Esophagus muscularis mucosa (tissue), 4 donors: ENCODE measurements at places on chromosomes 6 and 20. TPM values are rescaled to one million over a fixed set of nuclear protein-coding genes. Genes with fewer than 3 reads are reported as not detected.
A peak's percentile ranks its signal among the peaks of the same experiment; 100 is the strongest.

DNA sequence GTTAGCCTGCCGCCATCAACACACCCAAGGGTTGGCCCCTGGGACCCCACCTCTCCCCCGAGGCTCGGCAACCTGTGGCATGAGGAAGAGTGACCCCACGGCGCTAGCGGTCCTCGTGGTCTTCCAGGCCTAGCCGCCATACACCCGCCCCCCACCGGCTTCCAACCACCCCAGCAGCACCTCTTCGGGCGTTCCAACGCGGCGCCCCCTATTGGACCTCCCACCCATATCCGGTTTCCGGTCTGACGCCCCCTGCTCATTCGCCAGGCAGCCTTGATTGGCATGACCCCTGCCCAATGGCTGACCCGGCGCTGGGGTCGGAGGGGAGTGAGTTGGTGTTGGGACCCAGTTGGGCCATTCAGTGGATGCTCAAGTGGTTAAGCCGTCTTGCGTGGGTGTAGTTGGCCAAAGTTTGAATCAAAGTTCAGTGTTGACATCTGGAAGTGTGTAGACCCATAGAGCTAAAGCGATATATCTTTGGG, at the start of gene GNAS-AS1:
TSS of gene GNAS-AS1 (minus strand) at position 210 of the 482 bp plus-strand sequence.
- DNase-seq: no peak

DNA sequence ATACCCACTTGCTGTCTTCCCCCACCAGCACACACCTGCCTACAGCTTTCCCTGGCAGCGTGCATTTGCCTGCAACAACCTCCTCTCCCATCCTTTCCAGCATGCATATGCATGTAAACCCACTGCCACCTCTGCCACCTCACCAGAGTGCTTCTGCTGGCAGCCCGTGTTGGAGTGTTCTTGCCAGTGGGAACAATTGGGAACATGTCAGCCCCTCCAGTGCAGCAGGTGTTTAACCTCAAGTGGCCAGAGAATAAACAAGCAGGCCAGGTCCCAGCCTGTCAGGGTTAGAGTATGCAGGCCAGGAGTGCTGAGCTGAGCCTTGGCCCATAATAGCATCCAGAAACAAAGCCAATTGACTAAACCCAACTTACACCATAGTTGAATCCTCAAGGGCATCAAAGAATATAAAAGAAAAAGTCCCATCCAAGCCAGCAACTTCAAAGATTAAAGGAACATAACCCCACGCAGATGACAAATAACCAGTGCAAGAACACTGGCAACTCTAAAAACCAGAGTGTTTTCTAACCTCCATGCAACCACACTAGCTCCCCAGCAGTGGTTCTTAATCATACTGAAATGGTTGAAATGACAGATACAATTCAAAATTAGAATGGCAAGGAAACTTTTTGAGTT, 1212.1 kb upstream of the CITED2 start:
- DNase-seq: no peak

GRCh38 chr6:42038811-42039408, 11.4 kb upstream of the TAF8 start:
- no peak for DNase-seq

Gene OPRM1
- total RNA-seq: 0.66 TPM

Gene TAF8
- total RNA-seq: 16.7 TPM

DNA sequence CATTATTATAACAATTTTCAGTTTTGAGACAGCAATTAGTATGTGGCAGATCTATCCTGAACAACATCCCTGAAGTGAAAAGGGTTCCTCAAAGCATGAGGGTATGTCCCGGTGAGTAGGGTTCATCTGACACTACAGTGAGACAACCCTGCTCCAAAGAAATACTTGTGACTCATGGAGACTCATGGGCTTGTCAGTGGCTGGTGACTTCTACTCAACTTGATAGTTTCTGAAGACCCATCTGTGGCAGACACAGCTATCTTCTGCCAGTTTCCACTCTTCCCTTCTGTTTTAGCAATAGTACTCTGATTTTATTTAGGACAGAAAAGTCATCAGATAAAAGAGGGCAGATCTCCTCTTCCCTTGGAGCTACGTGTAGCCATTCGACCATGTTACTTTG, 41.4 kb downstream of the MAP3K7 start:
- no peak for DNase-seq

DNA sequence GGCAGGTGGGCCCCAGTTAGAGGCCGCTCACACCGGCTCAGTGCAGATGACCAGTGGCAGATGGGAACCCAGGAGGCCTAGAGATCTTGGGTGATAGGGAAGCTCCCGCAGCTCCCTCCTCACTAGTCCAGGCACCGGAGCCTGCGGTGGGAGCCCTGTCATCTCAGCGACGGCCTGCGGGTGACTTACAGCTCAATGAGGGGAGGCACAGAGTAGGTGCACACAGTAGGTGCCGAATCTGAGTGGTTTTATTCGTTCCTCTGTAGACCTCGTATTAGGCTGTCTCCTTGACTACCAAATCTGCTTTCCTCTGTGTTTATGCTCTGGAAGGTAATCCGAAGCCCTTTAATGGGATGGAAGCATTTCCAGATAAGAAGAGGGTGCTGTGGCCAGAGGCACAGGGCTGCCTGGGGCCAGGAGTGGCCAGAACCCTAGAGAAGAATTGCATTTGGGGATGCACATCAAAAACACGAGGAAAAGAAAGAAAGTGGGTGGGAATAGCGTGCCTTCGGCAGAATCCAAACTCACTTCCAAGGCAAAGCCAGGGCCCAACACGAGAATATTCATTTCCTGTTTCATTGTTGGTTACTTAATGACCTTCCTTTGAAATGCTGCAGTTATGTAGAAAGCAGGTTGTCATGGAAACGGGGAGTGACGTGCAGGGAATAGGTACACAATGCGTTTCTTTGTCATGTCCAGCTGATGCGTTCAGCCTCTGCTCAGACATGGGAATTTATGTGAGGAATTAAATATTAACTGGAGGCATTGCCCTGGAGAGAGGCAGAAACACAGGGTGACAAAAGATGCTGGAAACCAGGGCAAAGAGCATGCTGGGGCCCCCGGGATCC, 24.7 kb downstream of the MYT1 start:
- DNase-seq: no peak

GRCh38 chr6:9025228-9025627, 589.9 kb upstream of the SLC35B3 start:
- DNase-seq: no peak

DNA sequence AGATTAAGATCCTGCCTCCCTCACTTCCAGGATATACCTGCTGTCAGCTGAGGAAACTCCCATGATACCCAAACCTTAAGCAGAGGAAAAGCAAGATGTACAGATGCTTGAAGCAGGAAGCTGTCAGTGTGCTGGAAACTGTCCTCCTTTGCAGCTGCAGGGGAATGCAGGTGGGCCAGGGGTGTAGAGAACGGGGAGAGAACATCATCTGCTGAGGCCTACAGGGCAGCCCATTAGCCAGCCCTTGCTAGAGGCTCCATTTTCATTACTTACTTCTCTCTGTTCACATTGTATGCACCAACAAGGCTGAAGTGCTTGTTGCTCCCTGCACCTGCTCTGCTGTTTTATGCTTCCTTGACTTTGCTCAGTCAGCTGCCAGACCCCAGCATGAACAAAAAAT, 119.1 kb downstream of the PRND start:
- DNase-seq: no peak

DNA sequence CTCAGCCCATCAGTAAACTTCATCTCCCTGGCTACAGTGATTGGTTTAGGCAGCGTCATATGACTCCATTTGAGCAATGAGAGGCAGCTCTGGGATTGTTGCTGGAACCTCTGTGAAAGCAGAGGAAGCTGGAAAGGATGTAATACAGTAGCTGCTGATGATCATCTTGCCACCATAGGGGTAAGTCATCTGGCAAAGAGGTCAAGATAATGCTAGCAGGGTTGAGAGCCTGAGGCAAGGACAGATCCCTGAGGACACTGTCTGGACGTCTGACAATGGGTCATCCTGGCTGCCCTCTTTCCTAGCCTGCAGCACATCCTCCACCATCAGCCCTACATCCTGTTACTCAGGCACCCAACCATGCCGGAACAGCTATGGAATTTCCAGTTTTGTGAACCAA, 25.5 kb upstream of the FKBP1A start:
- DNase-seq: no peak

Gene SMOC2
- 130 TPM for total RNA-seq

Gene MEP1A
- total RNA-seq: not detected

DNA sequence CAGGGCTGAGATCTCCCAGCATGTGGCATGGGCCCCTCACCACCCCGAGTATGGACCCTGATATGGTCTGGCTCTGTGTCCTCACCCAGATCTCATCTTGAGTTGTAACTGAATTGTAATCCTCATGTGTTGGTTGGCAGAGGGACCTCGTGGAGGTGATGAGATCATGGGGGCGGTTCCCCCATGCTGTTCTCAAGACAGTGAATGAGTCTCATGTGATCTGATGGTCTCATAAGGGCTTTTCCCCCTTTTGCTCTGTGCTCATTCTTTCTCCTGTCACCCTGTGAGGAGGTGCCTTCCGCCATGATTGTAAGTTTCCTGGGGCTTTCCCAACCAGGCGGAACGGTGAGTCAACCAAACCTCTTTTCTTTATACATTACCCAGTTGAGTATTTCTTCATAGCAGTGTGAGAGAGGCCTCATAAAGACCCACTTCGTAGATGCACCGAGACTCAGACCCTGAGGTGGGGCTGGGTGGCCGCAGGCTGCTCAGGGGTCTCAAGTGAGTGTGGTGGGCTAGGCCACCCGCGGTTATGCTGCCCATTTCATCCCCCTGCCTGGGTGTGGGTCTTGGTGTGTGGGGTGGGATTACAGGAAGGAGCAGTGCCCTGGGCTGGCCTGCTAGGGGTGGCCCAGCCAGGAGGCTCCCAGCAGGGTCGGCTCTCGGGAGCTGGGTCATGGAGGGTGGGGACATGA, 26.2 kb upstream of the GATA5 start:
- DNase-seq: no peak

- no peak for DNase-seq
Observed at GRCh38 chr6:87027021-87027420, 67.9 kb downstream of the CGA start.

Gene NRN1
- 21.9 TPM for total RNA-seq

Gene BMP2
- total RNA-seq: 6.8 TPM

- peak; percentile 60 for DNase-seq
Observed at GRCh38 chr6:163405412-163406309, 8.9 kb upstream of the QKI start.

GRCh38 chr20:34403908-34404307, 40.8 kb downstream of the ITCH start:
- no peak for DNase-seq

DNA sequence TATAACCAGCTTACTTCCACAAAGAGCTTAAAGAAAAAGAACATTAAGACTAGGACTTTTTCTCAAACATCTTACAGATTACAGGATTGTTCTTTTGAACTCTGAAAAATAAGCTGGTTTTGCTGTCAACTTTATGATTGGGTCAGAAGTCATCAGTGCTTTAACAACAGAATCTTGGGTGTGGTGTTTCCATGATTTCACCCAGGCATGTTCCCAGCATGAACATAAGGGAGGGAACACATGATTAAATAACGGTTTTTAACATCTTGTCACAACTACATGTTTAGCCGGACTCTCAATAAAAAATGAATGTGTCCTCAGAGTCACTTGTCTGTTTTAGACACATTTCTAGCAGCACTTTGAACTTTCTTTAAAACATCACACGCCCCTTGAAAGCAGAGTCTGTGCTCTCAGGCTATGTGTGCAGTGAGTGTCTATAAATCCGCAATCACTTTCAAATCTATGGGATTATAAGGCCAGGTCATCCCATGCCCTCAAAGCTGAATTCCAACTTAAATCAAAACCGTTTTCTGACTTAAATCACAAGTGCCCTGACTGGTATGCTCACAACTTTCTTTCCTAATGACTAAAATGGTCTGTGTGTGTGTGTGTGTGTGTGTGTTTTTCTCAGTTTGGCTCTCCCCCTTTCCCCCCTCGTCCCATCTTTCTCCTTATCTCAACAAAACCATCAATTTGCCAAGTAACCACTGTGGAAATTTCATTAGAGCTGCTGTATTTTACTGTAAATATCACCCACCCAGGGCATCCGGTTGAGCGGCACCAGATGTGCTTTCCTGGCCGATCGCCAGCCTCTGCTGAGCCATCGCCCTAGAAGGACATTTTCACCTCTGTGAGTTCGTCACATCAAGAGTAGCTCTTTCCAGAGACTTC, 216.8 kb upstream of the DTNBP1 start:
- no peak for DNase-seq

DNA sequence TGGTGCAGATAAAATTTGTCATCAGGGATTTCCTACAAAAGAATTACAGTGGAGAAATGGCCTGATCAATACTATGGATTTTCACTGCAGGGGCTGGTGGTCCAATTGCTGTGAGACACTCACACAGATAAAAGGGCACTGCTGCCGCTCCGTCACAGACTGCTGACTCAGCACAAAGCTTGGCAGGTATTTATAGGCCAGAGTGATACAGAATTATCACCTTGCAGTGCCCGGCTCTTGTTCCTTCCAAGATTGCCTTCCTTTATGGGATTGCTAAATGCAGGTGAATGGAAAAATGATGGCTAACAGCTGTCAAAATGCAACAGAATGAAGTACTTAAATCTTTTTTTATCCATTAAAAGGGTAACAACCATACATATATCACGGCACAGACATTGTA, 247.8 kb upstream of the ZFP64 start:
- no peak for DNase-seq

DNA sequence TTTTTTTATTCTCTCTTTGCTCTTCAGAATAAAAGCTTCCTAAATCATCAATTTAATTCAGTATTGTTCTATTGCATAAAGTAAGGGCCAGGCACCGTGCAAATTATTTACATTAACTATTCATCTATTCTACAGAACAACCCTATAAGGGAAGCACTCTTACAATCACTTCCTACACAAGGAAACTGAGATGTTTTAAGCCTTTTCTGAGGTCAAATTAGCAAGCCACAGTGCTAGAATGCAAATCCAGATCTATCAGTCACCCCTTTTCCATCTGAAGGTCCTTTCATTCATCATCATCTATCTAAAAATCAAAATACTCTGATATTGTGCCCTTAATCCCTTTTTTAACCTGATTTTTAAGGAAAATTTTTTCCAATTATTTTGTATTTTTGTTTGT, 31.2 kb downstream of the FRK start:
- DNase-seq: no peak

GRCh38 chr6:31214516-31214915, 44.0 kb upstream of the POU5F1 start:
- no peak for DNase-seq

- DNase-seq: no peak
Observed at GRCh38 chr20:33470457-33470856, 19.4 kb upstream of the CBFA2T2 start.

DNA sequence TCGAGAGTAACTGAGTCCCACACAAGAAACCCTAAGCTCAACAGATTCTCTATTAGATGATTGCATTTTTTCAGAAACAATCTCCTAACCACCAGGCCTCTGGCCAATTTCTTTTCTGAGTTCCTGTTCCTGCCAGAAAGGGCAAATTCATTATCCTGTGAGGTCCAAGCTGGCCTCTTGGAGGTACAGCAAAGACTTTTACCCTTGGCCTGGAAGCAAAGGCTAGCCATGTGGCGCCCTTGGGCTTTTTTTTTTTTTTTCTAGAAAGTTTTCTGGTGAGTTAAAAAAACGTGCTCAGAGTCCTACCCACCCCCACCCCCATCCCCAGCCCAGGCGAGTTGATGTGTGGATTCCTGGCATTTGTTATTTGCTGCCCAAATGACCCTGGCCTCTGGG, 59.0 kb upstream of the EEF1A1 start:
- DNase-seq: no peak

- no peak for DNase-seq
Observed at GRCh38 chr6:78607189-78607588, 260.2 kb upstream of the IRAK1BP1 start.
